ENCODE measurements at places on chromosomes 11 and 22. TPM values are rescaled to one million over a fixed set of nuclear protein-coding genes. Genes with fewer than 3 reads are reported as not detected.
A peak's percentile ranks its signal among the peaks of the same experiment; 100 is the strongest.

- H3K27me3 ChIP-seq: peaks cover 22% of the 10 kb centered on the region
- H3K27ac ChIP-seq: no peak overlapping the region
- peak; percentile 47 for DNase-seq
- peaks cover 2% of the 10 kb centered on the region for H3K4me1 ChIP-seq
Measured at GRCh38 chr11:60835534-60835846, 6.4 kb upstream of the CCDC86 start.

GRCh38 chr11:96361778-96362177 is 18.8 kb upstream of the MAML2 start:
- H3K27me3 ChIP-seq: no peaks in the 10 kb centered on the region
- no peaks in the 10 kb centered on the region for H3K4me1 ChIP-seq
- DNase-seq: peak; percentile 45
- H3K27ac ChIP-seq: no peak overlapping the region

- no peaks in the 10 kb centered on the region for H3K36me3 ChIP-seq
- no peak overlapping the region for H3K4me3 ChIP-seq
- H3K27me3 ChIP-seq: peaks cover 19% of the 10 kb centered on the region
- no peak for DNase-seq
- H3K4me1 ChIP-seq: no peaks in the 10 kb centered on the region
Measured at GRCh38 chr22:42475122-42475521, 42.9 kb upstream of the NFAM1 start.

SHANK3 gene
- 1.5 TPM for polyA plus RNA-seq

OR5M8 gene
- not detected for polyA plus RNA-seq

- no peaks in the 10 kb centered on the region for H3K4me1 ChIP-seq
- no peak overlapping the region for H3K4me3 ChIP-seq
- H3K27me3 ChIP-seq: peaks cover 14% of the 10 kb centered on the region
- DNase-seq: no peak
- H3K27ac ChIP-seq: no peak overlapping the region
Measured at GRCh38 chr11:62372871-62373270, 35.6 kb downstream of the ASRGL1 start.

DNA sequence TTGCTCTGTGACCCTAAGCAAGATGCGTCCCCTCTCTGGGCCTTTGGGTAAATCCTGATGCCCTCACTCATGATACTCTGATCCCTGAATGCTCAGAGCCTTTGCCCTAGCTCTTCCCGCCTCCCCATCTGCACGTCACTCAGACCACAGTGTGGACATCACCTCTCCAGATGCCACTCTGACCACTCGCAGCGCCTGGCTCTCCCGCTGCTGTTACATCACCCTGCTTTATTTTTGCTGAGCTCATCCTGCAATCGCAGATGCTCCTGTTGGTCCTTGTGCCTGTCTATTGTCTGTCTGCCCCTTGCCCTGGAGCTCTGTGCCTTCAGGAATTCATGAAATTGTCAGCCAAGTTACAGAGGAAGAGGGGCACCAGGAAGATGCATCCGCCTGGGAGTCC is 5.5 kb downstream of the OSM start:
- no peak overlapping the region for H3K4me3 ChIP-seq
- H3K27me3 ChIP-seq: no peaks in the 10 kb centered on the region
- no peaks in the 10 kb centered on the region for H3K36me3 ChIP-seq
- H3K27ac ChIP-seq: no peak overlapping the region
- peaks cover 6% of the 10 kb centered on the region for H3K4me1 ChIP-seq
